ENCODE measurements at places on chromosomes 11 and 22.

DNA sequence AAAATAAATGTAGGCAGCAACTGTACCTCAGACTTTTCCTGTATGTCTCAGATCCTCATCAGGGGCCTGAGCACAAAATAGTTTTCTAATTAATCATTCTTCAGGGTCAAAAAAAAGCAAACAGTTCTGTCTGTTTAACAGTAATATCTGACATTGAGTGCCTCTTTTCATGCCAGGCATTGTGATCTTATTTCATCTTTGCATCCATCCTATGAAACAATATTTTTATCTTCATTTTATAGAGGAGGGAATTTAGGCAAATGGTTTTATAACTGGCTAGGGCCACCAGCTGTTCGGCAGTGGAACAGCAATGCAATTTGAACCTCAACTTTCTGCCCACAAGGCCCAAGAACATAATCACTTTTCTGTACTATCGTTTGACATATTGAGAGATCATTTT, 145.6 kb downstream of the WNT7B start:
- DNase-seq = no peak

DNA sequence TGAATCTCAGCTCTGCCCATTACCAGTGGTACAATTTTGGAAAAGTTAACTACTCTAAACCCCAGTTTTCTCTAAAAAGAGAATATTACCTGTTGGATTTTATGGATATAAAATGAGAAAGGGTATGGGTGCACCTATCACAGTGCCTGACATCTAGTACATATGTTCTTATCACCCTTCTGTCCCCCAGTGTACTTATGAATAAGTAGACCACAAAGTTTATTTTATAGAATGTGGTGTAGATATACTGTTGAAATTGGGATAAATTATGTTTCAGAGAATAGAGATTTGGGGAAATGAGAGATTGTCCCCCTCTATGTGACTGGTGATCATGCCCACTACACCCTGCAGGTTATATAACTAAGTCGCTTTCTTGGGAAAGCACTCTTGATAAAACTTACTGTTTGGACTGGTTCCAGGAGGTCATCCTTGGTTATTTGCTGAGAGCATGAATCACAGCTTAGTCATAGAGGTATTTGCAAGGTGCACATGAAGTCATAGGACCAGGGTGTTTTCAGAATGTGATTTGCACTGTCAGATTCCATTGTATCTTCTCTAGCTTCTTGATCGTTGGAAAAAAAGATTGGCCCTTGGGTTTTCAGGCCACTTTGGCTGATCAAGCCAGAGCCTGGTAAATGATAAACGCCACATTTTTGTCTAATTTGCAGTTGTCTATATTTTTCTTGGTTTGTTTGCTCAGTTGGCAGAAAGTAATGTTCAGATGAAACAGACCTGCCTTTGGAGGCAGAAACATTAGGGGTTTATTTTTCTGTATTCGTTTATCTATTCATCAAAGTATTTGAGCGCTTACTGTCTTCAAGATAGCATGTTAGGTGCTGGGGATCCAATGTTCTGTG, 21.3 kb downstream of the STX3 start:
- peak; percentile 92 for DNase-seq

DNA sequence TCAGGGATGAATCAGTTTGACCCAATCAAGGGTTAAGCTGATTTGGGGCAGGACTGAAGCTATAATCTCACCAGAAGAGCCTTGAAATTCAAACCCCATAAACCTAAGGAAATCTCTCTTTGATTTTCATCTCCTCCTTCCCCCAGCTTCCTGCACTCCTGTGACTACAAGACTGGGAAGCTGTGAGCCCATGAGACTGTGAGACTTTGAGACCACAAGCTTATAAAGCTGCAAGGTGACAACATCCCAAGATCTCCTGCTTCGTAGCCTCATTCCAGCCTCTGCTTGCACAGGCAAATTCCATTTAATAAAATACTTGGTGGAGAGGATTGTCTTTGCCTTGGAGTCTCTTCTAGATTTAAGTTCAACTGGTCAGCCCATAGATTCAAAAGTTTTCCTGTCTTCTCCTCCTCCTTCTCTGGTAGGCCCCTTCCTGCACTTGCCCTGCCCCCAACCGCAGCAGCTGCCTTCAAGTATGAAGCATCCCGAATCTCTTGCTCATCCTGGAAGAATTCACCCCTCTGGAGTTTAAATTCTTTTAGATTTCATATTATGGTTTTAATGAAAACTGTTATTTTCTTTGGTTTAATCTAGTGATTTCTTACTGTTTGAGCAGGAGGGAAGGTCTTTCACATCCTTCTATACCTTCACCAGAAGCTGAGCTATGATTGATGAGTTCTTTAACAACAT, 42.1 kb downstream of the PAMR1 start:
- DNase-seq = no peak

GRCh38 chr22:37482244-37482643, 3.9 kb downstream of the MFNG start:
- no peak for DNase-seq

GRCh38 chr11:132777067-132777975, 755.0 kb downstream of the OPCML start:
- DNase-seq = no peak

DNA sequence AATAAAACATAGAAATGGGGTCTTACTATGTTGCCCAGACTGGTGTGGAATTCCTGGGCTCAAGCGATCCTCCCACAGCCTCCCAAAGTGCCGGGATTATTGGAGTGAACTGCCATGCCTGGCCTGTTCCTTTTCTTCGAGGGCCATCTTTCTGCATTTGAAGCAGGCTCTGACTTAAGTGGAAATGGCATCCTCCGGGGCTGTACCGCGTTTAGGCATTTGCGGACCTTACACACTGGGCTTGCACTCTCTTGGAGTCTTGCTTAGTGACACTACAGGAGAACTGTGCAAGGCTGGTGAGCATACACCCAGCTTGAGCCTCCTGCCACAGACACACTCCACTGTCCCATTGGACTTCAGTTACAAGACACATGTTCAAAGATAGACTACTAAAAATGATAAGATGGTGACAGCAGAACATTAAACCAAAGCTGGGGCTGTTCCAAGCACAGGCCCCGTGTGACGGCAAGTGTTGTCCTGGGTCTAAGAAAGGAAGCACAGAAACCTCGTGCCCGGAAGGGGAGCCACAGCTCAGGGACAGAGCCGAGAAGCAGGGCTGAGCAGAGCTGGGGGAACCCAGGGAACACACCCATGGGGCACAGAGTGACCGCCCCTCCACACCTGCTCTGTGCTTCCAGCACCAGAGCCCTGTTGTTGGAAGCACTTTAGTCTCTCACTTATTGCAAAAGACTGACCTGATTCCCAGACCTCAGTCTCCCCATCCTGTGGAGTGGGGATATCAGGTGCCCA, 59.0 kb upstream of the SHANK2 start:
- no peak for DNase-seq

DNA sequence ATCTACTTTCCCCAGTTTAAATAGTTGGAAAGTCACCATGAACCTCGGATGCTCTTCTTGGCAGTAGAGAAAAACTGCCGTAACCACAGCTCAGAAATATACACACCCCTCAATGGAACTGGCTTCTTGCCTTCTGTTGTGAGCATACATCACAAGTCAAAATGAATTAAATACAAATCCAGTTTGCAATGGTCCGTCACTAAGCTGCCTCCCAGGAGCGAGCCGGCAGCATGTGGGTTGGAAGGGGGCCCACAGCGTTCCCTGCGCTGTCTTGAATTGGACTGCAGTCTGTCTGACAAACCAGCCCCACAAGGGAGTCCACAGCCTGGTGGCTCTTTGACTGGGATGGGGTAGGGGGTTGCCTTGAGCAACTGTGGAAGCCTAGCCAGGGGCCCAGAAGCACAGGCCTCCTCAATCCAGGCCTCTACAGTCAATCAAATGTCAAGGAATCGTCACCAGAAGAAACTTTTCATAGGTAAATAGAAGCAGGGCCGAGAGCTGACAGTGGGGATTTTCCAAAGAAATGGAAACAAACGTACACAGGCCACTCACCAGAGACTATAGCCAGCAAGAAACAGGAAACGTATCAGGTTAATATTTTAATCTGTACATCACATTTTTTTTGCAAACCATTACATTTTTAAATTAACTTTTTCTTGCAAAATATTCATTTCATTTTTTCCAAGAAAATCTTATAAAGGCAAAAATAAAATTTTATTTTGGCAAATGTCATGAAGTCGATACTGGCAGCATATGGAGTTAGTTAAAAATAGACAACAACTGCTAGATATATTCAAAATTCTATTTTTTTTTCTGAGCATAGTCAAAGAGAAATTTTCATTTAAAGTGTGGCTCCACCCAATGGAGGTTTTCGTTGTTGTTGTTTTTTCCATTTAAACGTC, 38.5 kb downstream of the C11orf58 start:
- no peak for DNase-seq

GRCh38 chr22:30302810-30303138, 13.5 kb upstream of the CASTOR1 start:
- DNase-seq = no peak

- DNase-seq = no peak
Measured at GRCh38 chr11:39806652-39807051, 1652.8 kb downstream of the LRRC4C start.

- no peak for DNase-seq
Measured at GRCh38 chr11:85977751-85978160, 91.1 kb downstream of the PICALM start.

DNA sequence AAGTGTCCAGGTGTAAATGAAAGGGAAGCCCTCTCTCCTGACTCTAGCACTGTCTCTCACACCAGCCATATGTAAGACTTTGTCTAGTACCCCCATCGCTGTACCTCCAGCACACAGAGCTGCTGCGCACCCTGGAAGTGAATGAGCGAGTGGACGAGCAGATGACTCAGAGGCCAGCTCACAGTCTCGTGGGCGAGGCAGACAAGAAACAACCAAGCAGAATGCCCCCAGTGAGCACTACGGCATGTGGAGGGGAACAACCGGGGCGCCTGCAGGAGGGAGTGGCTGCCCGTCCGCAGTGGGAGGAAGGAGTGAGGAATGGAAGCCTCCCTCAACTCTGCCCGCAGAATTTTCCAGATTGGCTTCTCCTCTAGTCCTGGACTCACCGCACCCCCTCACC, 46.4 kb downstream of the MCM5 start:
- DNase-seq = peak; percentile 84

- no peak for DNase-seq
Measured at GRCh38 chr11:2366276-2366675, 10.8 kb upstream of the CD81 start.

- DNase-seq = no peak
Measured at GRCh38 chr11:11971906-11972547, 36.4 kb downstream of the DKK3 start.

DNA sequence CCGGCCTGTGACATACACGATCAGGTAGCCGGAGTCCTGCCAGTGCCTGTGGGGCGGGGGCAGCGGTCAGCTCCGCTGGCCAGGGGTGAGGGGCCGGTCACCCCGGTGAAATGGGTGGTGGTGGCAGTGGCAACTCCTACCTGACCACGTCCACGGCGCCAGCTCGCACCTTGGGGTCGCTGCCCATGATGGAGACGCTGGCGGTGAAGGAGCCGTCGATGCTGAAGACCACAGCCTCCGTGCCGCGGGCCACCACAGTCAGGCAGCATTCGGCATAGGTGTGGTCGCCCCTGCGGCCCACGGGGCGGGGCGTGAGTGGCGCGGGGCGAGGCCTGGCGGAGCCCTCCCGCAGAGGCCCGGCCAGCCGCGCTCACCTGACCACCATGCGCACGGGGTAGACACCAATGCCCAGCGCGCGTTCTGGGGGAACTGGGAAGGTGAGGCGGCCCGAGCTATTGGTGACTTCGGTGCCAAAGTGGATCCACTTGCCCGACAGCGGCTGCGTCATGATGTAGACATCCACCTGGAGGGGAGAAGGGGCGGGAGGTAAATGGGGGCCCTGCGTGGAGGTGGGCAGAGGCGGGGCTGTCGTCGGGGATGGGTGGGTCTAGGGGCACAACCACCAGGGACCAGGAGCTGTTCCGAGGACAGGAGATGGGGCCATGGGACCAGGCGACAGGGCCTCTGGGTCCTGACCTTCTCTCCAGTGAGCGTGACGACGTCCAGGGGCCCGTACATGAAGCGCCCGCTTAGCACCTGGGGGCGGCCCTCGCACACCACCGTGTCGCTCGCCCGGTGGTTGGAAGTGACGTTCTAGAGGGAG, 10.9 kb downstream of the AIP start:
- no peak for DNase-seq

GRCh38 chr11:36738292-36738861, 140.3 kb upstream of the RAG2 start:
- DNase-seq = no peak

- DNase-seq = no peak
Measured at GRCh38 chr11:32426192-32426591, 9.1 kb downstream of the WT1 start.

GRCh38 chr11:393219-394033, 583 bp upstream of the PKP3 start:
- DNase-seq = peak; percentile 53

DNA sequence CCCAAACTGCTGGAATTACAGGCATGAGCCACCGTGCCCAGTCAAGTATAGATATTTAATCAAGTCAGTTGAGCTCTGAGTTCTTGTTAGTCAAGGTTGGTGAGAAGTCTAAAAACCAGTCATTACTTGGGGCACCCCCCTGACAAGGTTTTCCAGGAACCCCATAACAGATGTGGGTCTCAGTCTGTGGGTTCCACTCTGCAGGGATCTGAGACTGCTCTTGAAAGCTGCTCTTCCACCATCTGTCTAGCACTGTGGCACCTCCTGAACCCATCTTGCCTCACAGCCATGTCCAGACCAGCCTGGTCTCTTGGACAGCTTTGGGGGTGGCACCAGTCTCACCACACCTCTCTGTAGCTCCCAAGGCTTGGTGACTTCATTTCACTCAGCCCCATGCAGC, 44.3 kb upstream of the PLET1 start:
- DNase-seq = no peak

- no peak for DNase-seq
Measured at GRCh38 chr11:70887542-70887827, 364.9 kb downstream of the SHANK2 start.

- no peak for DNase-seq
Measured at GRCh38 chr22:30472994-30473720, 1.3 kb upstream of the SEC14L3 start.

DNA sequence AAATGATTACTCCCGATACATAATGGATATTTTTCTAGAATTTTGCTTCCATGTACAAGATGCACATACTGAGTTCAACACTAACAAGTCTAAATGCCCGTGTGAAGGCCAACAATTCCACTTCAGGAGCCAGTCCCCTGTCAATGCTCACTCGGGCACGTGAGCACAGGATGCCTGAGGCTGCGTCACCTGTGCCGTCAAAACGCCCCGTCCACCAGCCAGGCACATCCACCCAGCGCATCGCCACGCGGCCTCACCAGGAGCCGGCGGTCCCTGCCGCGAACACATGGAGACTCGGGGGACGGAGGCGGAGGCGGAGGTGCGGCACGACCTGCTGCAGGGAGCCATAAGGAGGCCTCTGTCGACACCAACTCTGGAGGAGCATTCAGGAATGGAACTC, 9.8 kb downstream of the TOLLIP start:
- DNase-seq = no peak

GRCh38 chr11:44308923-44309477, 939 bp downstream of the ALX4 start:
- DNase-seq = no peak

DNA sequence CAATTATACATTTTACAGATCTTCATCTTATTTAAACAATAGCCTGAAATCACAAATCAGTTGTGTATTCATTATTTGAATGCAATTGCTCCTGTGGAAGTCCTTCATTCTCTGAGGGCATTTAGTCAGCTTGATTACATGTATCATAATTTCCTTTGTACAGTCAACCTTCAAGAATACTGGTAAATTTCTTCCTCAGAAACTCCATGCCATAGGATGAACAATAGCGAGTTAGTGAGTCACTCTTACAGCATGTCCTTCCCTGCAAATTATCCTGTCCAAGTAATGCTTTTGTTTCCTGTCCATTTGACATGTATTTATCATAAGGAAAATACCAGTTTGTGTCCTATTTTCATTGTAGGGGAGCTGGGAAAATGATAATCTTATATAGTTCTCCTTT, 3.8 kb downstream of the OR10S1 start:
- DNase-seq = peak; percentile 10

Measured in kidney glomerular epithelial cell (primary cell).